Spleen (tissue), 13 donors: ENCODE measurements at places on chromosomes 13 and 19. TPM values are rescaled to one million over a fixed set of nuclear protein-coding genes. Genes with fewer than 3 reads are reported as not detected.

Gene ERICH6B
- not detected for total RNA-seq

DNA sequence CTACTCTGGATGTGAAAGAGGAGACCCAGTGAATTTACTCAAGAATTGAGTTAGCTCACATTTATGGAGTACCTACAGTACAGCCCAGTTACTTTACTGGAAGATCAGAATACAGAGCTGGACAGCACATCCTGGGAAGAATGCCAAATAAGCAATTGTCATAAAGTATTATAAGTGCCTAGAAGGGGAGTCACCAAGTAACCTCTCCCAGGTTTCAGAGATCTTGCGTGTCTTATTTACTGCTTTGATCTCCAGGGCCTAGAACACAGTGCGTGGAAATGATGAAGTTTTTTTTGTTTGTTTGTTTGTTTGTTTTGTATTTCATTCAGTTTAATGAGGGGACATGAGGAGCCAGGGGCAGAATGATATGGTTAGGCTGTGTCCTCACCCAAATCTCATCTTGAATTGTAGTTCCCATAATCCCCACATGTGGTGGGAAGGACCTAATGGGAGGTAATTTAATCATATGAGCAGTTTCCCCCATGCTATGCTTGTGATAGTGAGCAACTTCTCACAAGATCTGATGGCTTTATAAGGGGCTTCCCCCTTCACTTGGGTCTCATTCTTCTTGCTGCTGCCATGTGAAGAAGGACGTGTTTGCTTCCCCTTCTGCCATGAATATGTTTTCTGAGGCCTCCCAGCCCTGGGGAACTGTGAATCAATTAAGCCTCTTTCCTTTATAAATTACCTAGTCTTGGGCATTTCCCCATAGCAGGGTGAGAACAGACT is 5.2 kb downstream of the GARRE1 start:
- no peak overlapping the region for H3K4me3 ChIP-seq
- no peak for DNase-seq
- H3K4me1 ChIP-seq: peaks cover 87% of the 10 kb centered on the region
- no peak overlapping the region for H3K27ac ChIP-seq
- H3K36me3 ChIP-seq: no peaks in the 10 kb centered on the region
- no peaks in the 10 kb centered on the region for H3K27me3 ChIP-seq

- peak overlapping the region; percentile 92 for H3K27ac ChIP-seq
- H3K36me3 ChIP-seq: peaks cover 63% of the 10 kb centered on the region
- H3K4me1 ChIP-seq: peaks cover 44% of the 10 kb centered on the region
Measured at GRCh38 chr19:51703575-51704515, 10.7 kb downstream of the SPACA6 start.

DNA sequence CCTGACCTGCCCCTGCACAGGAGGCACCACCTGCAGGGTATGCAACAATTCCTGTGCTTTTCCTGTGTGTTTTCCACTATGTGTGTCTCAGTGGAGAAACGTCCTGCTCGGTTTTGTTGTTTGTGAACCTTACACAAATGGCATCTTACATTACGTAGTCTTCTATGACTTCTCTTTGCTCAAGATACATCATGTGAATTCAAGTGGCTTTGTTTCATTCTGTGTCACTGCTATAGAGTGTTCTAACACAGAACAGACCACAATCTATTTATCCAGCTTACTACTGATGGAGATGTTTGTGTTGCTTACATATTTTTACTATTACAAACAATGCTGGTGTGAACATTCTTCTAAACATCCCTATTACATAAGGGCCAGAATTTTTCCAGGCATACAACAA is 97.7 kb downstream of the ANKRD10 start:
- H3K4me3 ChIP-seq: no peak overlapping the region
- DNase-seq: no peak
- no peaks in the 10 kb centered on the region for H3K27me3 ChIP-seq
- no peaks in the 10 kb centered on the region for H3K36me3 ChIP-seq

DNA sequence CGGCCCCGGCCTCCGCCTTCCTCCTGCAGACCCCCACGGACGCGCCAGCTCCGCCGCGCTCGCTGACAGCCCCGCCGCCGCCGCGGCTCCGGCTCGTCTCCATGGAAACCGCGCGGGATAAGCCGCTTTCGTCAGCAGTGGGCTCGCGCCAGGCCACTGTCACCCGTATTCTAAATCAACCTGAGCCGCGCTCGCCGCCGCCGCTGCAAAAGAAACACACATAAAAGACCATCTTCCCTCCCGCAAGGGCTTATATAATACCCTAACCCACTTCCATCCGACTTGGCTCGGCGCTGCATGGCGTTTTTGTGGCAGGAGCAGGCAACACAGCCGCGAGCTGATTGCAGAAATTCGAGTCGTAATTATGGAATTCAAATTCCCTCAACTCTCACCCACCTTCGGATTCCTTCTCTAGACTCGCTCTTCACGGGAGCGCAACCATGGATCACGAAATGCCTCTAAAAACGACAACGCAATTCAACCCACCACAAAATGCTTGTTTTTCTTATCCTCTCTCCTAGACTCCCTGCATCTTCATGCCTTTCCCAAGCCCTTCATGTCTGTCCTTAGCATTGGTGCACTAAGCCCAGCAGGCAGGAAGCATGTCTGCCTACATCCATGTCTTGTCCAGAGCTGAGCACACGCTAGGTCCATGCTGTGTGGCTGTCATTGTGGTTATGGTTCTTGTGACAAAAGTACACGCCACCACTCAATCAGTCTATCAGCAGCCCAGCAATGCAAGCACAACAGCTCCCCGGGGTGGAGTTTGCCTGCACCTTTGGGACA is at the start of gene AMER2:
AMER2 (minus strand) TSS at position 772 of the 786 bp plus-strand sequence; CDS start at position 103, 669 bp downstream.
- H3K36me3 ChIP-seq: no peaks in the 10 kb centered on the region
- no peak for DNase-seq
- no peak within 1 kb of the TSS for H3K27ac ChIP-seq
- H3K4me1 ChIP-seq: peaks cover 4% of the 10 kb centered on the region

Gene ZIC5
- total RNA-seq: not detected

- no peaks in the 10 kb centered on the region for H3K36me3 ChIP-seq
- no peaks in the 10 kb centered on the region for H3K4me1 ChIP-seq
- no peak overlapping the region for H3K27ac ChIP-seq
- DNase-seq: no peak
- H3K4me3 ChIP-seq: no peak overlapping the region
- H3K27me3 ChIP-seq: no peaks in the 10 kb centered on the region
Measured at GRCh38 chr19:56976995-56977906, 136.7 kb upstream of the PEG3 start.

Gene PLPP2
- 27.7 TPM for total RNA-seq

- no peaks in the 10 kb centered on the region for H3K4me1 ChIP-seq
- H3K27ac ChIP-seq: no peak overlapping the region
- no peaks in the 10 kb centered on the region for H3K27me3 ChIP-seq
- no peak for DNase-seq
Measured at GRCh38 chr19:30842926-30843325, 470.7 kb downstream of the ZNF536 start.

DNA sequence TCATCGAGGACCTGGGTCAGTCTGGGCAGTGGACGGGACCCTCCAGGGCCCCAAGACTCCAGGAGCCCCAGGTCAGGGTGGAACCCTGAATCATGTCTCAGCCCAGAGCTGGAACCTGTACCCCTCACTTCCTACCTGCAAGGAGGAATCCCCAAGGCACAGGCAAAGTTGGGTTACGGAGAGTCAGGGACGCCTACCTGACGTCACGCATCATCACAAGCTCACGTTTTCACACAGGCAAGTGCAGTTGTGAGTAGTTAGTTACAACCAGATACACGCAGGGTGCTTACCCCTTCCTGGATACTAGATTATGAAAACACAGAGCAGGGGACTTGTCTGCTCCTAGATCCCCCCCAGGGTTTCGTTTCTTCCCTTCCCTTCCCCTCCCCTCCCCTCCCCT is 1.9 kb downstream of the RETN start:
- no peak overlapping the region for H3K4me3 ChIP-seq
- no peak for DNase-seq
- no peaks in the 10 kb centered on the region for H3K4me1 ChIP-seq
- H3K27me3 ChIP-seq: peaks cover 13% of the 10 kb centered on the region
- H3K36me3 ChIP-seq: no peaks in the 10 kb centered on the region
- H3K27ac ChIP-seq: peak overlapping the region; percentile 71

GRCh38 chr13:95050800-95051615 is 250.2 kb downstream of the ABCC4 start:
- H3K36me3 ChIP-seq: no peaks in the 10 kb centered on the region
- H3K4me3 ChIP-seq: no peak overlapping the region
- H3K27me3 ChIP-seq: no peaks in the 10 kb centered on the region
- no peak overlapping the region for H3K27ac ChIP-seq

DNA sequence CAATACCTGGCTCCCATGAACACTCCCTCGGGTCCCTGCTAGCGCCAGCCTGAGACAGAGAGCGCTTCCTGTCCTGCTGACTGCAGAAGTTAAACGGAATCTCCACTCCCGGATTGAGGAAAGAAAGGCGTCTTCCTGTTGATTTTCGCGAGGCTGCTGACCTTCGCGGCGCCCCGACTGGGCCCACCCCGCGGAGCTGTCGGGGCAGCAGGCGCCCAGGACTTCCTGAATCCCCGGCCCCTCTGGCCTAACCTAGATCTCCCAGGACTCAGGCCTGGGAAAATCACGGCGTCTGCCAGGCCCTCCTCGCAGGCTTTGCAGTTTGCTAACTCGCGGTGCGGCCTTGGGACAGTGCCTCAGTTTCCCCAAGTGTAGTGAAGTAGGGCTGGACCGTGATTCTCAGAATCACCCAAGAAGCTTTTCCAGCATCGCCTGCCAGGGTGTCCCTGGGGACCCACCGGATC is 108.8 kb downstream of the KCTD15 start:
- H3K4me1 ChIP-seq: peaks cover 23% of the 10 kb centered on the region
- H3K4me3 ChIP-seq: peak overlapping the region; percentile 49
- no peaks in the 10 kb centered on the region for H3K36me3 ChIP-seq
- H3K27me3 ChIP-seq: peaks cover 24% of the 10 kb centered on the region
- peak overlapping the region; percentile 84 for H3K27ac ChIP-seq

DNA sequence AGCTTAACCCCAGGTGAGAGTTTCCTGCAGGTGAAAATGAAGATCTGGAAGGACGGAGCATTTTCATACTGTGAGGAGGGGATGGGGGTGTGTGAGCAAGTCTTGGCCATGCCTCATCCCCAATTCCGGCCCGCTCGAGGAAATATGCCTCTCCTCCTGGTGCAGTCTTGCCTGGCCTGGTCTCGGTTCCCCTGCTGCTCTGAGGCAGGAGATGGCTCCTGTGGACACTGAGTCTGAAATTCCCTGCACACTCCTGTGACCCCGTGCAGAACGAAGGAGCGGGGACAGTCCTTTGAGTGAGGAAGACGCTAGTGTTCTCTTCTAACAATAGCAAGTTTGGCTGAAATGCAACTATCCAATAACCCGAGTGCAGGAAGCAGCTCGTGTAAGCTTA is 329 bp upstream of the ZNF439 start:
- H3K27ac ChIP-seq: peak overlapping the region; percentile 86
- H3K27me3 ChIP-seq: no peaks in the 10 kb centered on the region
- peak overlapping the region; percentile 71 for H3K4me3 ChIP-seq
- H3K36me3 ChIP-seq: no peaks in the 10 kb centered on the region
- peak; percentile 73 for DNase-seq
- H3K4me1 ChIP-seq: peaks cover 28% of the 10 kb centered on the region

DNA sequence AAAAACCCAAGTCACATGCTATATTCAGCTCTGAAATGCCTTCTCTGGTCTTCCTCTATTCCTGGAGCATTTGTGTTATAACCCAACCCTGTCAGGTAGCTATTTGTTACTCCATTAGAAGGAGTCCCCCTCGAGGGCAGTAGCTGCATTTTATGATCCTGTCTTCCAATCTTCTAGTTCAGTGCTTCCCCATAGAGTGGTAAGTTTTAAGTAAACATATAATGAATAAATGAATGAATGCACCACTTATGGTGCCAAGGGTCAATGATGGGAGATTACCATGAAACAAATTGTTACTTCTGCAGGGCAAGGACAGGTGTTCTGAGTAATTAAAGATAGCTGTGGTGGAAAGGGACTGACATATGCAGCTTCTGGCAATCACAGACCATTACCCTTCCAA is 4.0 kb downstream of the RASL11A start:
- H3K27me3 ChIP-seq: peaks cover 4% of the 10 kb centered on the region
- H3K4me1 ChIP-seq: peaks cover 13% of the 10 kb centered on the region
- H3K36me3 ChIP-seq: no peaks in the 10 kb centered on the region
- H3K27ac ChIP-seq: peak overlapping the region; percentile 1
- H3K4me3 ChIP-seq: no peak overlapping the region

Gene ZFR2
- not detected for total RNA-seq

- H3K36me3 ChIP-seq: peaks cover 71% of the 10 kb centered on the region
- no peak overlapping the region for H3K27ac ChIP-seq
- H3K27me3 ChIP-seq: no peaks in the 10 kb centered on the region
- DNase-seq: no peak
- H3K4me1 ChIP-seq: no peaks in the 10 kb centered on the region
- no peak overlapping the region for H3K4me3 ChIP-seq
Measured at GRCh38 chr13:98466634-98467236, 110.2 kb downstream of the STK24 start.

- peaks cover 93% of the 10 kb centered on the region for H3K27me3 ChIP-seq
- H3K36me3 ChIP-seq: no peaks in the 10 kb centered on the region
- peak overlapping the region; percentile 54 for H3K27ac ChIP-seq
- peaks cover 5% of the 10 kb centered on the region for H3K4me1 ChIP-seq
- DNase-seq: no peak
Measured at GRCh38 chr19:30227012-30227621, 145.1 kb upstream of the ZNF536 start.

- no peaks in the 10 kb centered on the region for H3K27me3 ChIP-seq
- no peak for DNase-seq
- H3K4me3 ChIP-seq: no peak overlapping the region
- no peaks in the 10 kb centered on the region for H3K4me1 ChIP-seq
Measured at GRCh38 chr13:86562866-86563265, 763.6 kb upstream of the SLITRK6 start.
